ENCODE measurements at places on chromosomes 2 and 18.

GRCh38 chr2:133303150-133303549 lies 265.1 kb downstream of the NCKAP5 start:
- DNase-seq, result no peak
- H3K27me3 ChIP-seq, result no peaks in the 10 kb centered on the region
- no peak overlapping the region for H3K4me3 ChIP-seq
- no peaks in the 10 kb centered on the region for H3K36me3 ChIP-seq
- H3K4me1 ChIP-seq, result no peaks in the 10 kb centered on the region
- no peak overlapping the region for H3K27ac ChIP-seq

GRCh38 chr2:180169474-180169873 lies 162.4 kb upstream of the CWC22 start:
- no peaks in the 10 kb centered on the region for H3K4me1 ChIP-seq
- H3K27me3 ChIP-seq, result peaks cover 9% of the 10 kb centered on the region
- H3K27ac ChIP-seq, result no peak overlapping the region
- no peak overlapping the region for H3K4me3 ChIP-seq
- no peaks in the 10 kb centered on the region for H3K36me3 ChIP-seq
- no peak for DNase-seq

DNA sequence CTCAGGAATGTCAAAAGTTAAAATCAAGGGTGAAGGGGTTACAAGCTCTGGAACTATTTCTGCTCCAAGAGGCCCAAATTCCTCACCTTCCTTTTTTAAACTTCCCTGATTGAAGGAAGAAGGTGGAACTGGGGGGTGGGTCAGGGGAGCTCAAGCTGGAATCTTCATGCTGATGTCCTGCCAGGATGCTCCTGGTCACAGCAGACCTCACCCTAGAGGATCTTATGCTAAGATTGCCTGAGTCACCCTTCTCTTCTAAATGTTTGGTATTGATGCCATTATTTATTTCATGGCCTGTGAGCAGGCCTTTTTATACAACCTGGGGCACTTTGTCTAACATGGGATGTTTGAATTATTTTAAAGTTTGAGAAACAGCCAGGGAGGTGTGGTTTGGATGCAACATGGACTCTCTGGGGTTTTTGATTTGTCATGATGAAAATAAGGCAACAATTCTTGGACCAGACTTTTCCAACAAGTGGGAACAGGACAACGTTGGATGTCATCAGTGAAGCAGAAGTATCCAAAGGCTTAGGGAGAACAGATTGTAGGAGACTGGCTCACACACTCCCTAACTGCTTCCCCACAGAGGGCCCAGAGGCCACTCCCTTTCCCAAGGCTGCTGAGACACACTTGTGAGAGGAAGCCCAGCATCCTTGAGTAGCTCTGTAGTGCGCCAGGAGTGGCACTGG lies 420.2 kb upstream of the MEX3C start:
- DNase-seq, result no peak
- no peaks in the 10 kb centered on the region for H3K36me3 ChIP-seq
- no peak overlapping the region for H3K27ac ChIP-seq

GRCh38 chr18:50757358-50757757 lies 62.5 kb downstream of the MRO start:
- no peak for DNase-seq
- no peaks in the 10 kb centered on the region for H3K36me3 ChIP-seq
- no peak overlapping the region for H3K27ac ChIP-seq
- no peak overlapping the region for H3K4me3 ChIP-seq
- H3K4me1 ChIP-seq, result no peaks in the 10 kb centered on the region

DNA sequence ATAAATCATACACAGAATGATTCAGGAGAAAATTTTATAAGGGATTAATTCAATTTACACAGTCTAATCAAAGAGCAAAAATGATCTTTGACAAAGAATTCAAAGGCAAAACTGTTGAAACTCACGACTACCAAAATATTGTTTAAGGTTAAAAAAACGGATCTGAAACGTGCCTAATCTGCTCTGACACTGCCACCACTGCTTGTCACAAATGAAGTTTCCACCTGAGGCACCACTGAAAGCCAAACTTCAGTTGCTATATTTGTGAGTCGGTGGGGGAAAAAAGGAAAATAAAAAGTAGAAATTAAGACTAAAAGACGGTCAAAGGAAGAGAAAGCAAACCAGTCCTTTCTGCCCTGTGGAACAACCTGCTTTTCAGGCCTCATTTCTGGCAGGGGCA lies 140.6 kb upstream of the DNMT3A start:
- peaks cover 9% of the 10 kb centered on the region for H3K4me1 ChIP-seq
- H3K27me3 ChIP-seq, result no peaks in the 10 kb centered on the region
- peaks cover 3% of the 10 kb centered on the region for H3K36me3 ChIP-seq
- DNase-seq, result no peak

DNA sequence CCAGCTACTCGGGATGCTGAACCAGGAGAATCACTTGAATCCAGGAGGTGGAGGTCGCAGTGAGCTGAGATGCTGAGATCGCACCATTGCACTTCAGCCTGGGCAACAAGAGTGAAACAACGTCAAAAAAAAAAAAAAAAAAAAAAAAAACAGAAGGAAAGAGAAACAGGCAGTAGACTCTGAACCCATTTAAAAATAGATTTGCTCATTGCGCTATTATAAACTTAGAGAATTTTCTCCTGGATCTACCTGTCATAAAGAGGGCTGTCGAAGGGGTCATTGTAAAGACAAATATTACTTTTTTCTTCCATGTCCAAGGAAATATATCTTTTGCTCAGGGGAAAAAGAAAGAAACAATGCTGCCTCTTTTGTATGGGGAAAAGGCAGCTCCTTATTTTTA lies 425.0 kb upstream of the ID2 start:
- H3K4me1 ChIP-seq, result peaks cover 8% of the 10 kb centered on the region
- DNase-seq, result no peak
- no peak overlapping the region for H3K27ac ChIP-seq

- no peaks in the 10 kb centered on the region for H3K4me1 ChIP-seq
- no peaks in the 10 kb centered on the region for H3K36me3 ChIP-seq
- no peak for DNase-seq
- no peak overlapping the region for H3K27ac ChIP-seq
These were observed 47.3 kb upstream of the CALCRL start for GRCh38 chr2:187495324-187495723.

DNA sequence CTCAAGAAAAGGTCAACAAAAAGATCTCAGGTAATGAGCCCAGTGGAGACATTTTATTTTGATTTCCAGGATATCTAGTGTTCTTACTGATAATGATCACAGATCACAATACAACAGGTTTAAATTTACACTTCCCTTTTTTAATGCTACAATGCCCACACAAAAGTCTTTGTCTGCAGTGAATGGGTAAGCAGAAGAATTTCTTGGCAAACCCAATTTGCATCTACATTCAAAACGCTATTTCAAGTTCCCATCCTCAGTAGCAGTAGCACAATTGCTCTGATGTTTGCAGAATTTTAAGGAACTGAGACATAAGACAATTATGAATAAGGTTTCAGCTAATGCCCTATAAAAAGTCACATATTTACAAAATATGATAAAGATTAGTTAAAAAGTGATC lies 929.4 kb upstream of the PIK3C3 start:
- H3K27me3 ChIP-seq, result no peaks in the 10 kb centered on the region
- H3K4me3 ChIP-seq, result no peak overlapping the region
- no peak overlapping the region for H3K27ac ChIP-seq
- no peak for DNase-seq

DNA sequence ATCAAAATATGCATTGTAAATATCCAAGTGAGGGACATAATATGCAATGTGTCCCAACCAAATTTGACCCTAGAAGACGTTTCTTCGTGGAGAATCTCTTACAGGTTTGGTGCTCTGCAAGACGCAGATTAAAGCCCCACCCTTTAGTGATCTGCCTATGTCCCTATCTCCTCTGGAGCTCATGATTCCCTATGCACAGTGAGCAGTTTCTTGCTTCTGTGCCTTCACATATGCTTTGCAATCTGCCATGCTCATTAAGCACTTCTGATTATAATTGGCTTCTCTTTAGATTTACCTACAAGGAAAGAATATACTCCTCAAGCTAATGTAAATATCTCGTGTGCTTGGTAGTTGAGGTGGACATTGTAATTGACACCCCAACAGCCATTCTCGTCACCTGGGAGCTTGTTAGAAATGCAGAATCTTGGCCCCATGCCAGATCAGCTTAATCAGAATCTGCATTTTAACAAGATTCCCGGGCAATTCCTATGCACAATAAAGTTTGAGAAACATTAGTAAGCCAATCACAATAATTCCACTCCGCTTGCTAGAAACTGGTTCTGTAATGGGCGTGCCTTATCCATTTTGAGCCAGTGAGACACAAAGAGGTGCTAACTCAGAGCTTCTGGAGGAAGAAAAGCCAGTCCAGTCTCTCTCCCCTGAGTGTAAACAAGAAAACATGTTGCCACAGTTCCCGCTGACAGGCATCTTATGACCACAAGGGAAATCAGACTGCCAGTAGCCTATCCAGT lies 2.8 kb upstream of the PUM2 start:
- H3K36me3 ChIP-seq, result peaks cover 16% of the 10 kb centered on the region
- no peak for DNase-seq
- peaks cover under 1% of the 10 kb centered on the region for H3K4me1 ChIP-seq
- peaks cover 4% of the 10 kb centered on the region for H3K27me3 ChIP-seq
- H3K4me3 ChIP-seq, result no peak overlapping the region

DNA sequence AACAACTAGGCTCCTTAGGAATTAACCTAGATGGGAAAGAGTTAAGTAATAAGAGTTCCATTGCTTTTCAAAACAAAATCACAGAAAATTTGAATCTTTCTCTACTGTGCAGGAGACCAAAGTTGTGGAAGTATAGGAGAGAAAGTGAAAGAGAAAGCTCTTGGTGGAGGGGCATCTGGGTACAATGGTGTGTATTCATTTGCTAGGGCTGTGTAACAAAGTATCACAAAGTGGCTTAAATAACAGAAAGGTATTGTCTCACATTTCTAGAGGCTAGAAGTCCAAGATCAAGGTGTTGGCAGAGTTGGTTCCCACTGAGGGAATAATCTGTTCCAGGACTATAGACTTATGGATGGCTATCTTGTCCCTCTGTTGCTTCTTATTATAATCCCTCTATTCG lies 50.5 kb upstream of the GORASP2 start:
- H3K4me3 ChIP-seq, result no peak overlapping the region
- DNase-seq, result no peak
- peaks cover 4% of the 10 kb centered on the region for H3K4me1 ChIP-seq
- H3K27me3 ChIP-seq, result peaks cover 4% of the 10 kb centered on the region
- H3K36me3 ChIP-seq, result no peaks in the 10 kb centered on the region

DNA sequence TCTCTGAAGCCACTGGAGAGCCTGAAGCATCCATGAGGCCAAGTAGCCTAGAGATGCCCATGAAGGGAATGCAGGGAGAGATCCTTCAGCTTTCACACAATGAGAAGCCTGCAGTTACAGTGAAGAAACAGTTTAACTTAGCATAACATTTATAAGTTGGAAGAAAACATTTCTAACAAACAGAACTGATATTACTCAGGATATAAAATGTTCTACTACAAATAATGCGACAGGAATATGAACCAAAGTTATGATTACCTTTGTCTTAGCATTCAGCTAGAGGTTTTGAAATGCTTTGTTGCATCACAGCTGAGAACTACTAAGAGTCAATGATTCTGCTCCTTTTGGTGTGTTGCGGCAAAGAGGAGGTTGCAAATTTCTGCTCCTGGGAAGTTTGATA lies 6.9 kb upstream of the KYNU start:
- peaks cover 3% of the 10 kb centered on the region for H3K27me3 ChIP-seq
- H3K36me3 ChIP-seq, result no peaks in the 10 kb centered on the region
- no peak for DNase-seq
- H3K4me3 ChIP-seq, result no peak overlapping the region
- H3K27ac ChIP-seq, result no peak overlapping the region
- H3K4me1 ChIP-seq, result no peaks in the 10 kb centered on the region

DNA sequence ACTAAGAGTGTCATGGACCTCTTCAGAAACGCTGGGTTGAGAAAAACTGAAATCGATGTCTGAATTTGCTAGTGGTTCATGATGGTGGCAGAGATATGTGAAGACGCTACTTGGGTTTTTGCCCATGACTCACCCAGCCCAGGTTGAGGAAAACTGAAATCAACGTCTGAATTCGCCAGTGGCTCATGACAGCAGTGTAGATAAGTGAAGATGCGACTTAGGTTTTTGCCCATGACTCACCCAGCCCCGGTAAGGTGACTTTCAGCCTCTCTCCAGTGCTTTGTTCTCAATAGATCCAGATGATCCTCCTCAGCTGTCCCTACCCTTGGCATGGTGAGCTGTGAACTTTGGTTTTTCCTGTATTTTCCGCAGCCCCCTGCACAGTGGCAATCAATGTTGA lies 105.3 kb upstream of the SIX3 start:
- H3K27me3 ChIP-seq, result no peaks in the 10 kb centered on the region
- H3K4me1 ChIP-seq, result peaks cover 7% of the 10 kb centered on the region
- DNase-seq, result peak; percentile 22
- H3K27ac ChIP-seq, result no peak overlapping the region
- no peaks in the 10 kb centered on the region for H3K36me3 ChIP-seq

GRCh38 chr2:209277444-209277843 lies 146.4 kb upstream of the MAP2 start:
- no peaks in the 10 kb centered on the region for H3K4me1 ChIP-seq
- H3K27ac ChIP-seq, result no peak overlapping the region
- H3K4me3 ChIP-seq, result no peak overlapping the region

DNA sequence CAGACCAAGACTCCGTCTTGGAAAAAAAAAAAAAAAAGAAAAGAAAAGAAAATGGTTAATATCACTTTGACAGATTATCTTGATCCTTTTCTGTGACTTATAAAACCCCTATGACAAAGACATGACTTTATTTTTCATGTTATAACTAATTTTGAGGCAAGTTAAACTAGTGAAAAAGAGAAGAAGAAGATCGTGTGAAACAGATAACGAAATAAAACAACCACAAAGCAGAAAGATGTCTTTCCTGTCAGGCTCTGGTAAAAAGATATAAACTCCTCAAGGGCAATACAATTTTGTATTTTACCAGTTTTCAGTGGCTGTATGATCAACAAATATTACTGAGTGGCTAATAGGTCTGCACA lies 13.4 kb upstream of the RBMS1 start:
- H3K36me3 ChIP-seq, result no peaks in the 10 kb centered on the region
- no peak overlapping the region for H3K4me3 ChIP-seq
- H3K4me1 ChIP-seq, result peaks cover 11% of the 10 kb centered on the region
- no peaks in the 10 kb centered on the region for H3K27me3 ChIP-seq
- no peak overlapping the region for H3K27ac ChIP-seq

- DNase-seq, result peak; percentile 16
- peaks cover 62% of the 10 kb centered on the region for H3K4me1 ChIP-seq
- no peaks in the 10 kb centered on the region for H3K27me3 ChIP-seq
- H3K4me3 ChIP-seq, result no peak overlapping the region
These were observed 69.6 kb downstream of the EML4 start for GRCh38 chr2:42238644-42239288.

- H3K27me3 ChIP-seq, result peaks cover 7% of the 10 kb centered on the region
- H3K27ac ChIP-seq, result no peak overlapping the region
- no peak for DNase-seq
- H3K4me1 ChIP-seq, result no peaks in the 10 kb centered on the region
- no peaks in the 10 kb centered on the region for H3K36me3 ChIP-seq
These were observed 102.9 kb downstream of the ETAA1 start for GRCh38 chr2:67499989-67500388.

DNA sequence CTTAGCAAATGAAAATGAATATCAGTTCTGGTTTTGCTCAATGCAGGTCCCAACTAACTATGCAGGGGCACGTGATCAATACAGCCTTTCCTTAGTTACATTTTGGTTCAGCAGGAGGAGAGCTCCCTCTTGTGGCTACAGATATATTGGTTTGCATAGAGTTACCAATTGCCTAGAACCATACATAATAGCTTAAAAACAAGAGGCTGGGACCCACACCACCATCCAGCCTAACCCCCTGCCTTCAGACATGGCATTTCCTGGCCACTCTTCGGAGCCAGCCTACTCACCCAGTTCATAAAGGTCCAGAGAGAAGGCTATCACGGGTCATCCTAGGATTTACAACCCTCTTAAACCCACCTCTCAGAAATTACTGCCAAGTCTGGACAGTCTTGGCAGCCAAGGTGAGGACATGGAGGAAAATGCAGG lies 10.5 kb downstream of the CCDC93 start:
- DNase-seq, result peak; percentile 24
- H3K4me1 ChIP-seq, result peaks cover 16% of the 10 kb centered on the region
- H3K36me3 ChIP-seq, result peaks cover 34% of the 10 kb centered on the region

Measured in activated naive CD8-positive, alpha-beta T cell treated with anti-CD3 and anti-CD28 coated beads for 36 hours (primary cell).